ENCODE measurements at places on chromosomes 2 and 18. TPM values are rescaled to one million over a fixed set of nuclear protein-coding genes. Genes with fewer than 3 reads are reported as not detected.

The IL36A gene
- total RNA-seq = not detected

The ACTG2 gene
- total RNA-seq = not detected

The EVA1A gene
- not detected for total RNA-seq

The POTEJ gene
- not detected for total RNA-seq

The RESP18 gene
- total RNA-seq = not detected

The DOK6 gene
- 94.5 TPM for total RNA-seq

The IDH1 gene
- total RNA-seq = 169 TPM

The IL1F10 gene
- not detected for total RNA-seq

The SCTR gene
- not detected for total RNA-seq

The FHOD3 gene
- total RNA-seq = 84.5 TPM

The GREB1 gene
- 3.8 TPM for total RNA-seq

The LCT gene
- total RNA-seq = not detected

The MALL gene
- total RNA-seq = 1.3 TPM

The CNGA3 gene
- 6.3 TPM for total RNA-seq

The PSMA8 gene
- total RNA-seq = not detected

The SH3RF3 gene
- 22.5 TPM for total RNA-seq

The VWC2L gene
- 7.8 TPM for total RNA-seq

The TMEM37 gene
- total RNA-seq = not detected

The AKAIN1 gene
- 3.8 TPM for total RNA-seq

All from parietal lobe (tissue), 2 donors.